ENCODE measurements at places on chromosomes 1 and 21. TPM values are rescaled to one million over a fixed set of nuclear protein-coding genes. Genes with fewer than 3 reads are reported as not detected.

The C8A gene
- not detected for polyA plus RNA-seq

The FNDC10 gene
- 2.2 TPM for polyA plus RNA-seq

DNA sequence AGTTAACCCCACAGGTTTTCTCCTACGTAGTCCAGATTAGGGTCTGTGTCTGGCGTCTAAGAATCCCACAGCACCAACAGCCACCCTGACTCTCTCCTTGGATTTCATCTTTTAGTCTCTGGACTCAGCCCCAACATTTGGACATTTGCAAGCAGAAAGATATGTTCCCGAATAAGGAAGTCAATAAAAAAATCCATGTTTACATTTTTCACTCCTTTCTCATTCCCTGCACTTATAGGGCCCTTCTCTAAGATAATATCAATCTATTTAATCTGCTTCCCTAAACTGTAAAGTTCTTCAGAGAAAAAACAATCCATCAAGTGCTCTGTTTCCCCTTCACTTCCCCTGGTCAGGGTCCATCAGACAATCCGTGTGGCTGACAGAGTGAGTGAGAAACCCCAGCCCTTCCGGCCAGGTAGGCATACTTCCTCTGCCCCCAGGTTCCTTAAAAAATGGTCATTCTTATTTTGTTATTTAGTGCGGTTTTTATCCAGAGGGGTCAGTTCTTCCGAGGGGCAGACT is 105.9 kb upstream of the CDC42BPA start:
- no peak for DNase-seq

The SYDE2 gene
- polyA plus RNA-seq, result 9.2 TPM

The CACNA1S gene
- 0.37 TPM for polyA plus RNA-seq

DNA sequence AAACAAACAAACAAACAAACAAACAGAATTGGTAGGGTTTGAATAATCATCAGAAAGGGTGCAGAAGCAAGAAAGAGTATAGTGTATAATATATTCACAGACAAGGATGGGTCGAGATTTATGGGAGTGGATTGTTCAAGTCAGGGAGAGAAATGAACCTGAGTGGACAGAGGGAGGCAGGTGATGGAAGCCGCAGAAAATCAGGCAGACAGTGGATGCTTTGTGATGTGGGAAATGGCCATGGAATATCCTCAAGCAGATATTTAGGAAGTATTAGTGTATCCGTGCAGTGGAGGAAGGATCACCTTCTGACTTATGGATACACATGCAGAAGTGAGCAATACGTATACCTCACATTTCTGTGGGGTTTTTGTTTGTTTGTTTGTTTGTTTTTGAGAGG is 14.0 kb upstream of the SLC45A1 start:
- no peak for DNase-seq

DNA sequence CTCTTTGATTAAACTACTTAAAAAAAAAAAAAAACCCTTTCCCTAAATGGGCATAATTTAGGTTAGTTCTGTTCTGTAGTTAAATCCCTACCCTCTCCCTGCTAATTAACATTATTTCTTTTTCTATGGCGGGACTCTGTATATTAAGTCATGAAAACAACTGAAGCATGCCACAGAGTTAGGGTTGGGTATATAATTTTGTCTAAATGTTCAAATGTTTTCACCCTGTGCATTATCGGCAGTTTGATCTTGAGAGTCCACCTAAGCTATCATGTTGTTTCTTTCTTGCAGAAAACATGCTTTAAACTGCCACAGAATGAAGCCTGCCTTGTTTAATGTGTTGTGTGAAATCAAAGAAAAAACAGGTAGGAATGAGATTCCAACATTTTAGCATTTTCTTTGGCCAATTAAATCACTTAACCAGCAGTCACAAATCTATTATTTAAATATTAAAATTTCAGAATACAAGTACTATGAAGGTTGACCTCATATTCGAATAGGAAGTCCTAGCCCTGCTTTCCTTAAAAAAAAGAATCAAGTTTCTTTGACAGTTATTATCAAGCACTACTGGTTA is 4.0 kb downstream of the PBX1 start:
- DNase-seq, result no peak

Data from right renal cortex interstitium (tissue), 3 donors.